Thoracic aorta endothelial cell (primary cell): ENCODE measurements at places on chromosomes 2 and 18. TPM values are rescaled to one million over a fixed set of nuclear protein-coding genes. Genes with fewer than 3 reads are reported as not detected.

The LHCGR gene
- not detected in 2 replicates for total RNA-seq

The NEB gene
- total RNA-seq = 1.2 and 1.3 TPM in 2 replicates

The ST6GAL2 gene
- total RNA-seq = not detected in 2 replicates

The ITGA4 gene
- 3.7 and 4.0 TPM in 2 replicates for total RNA-seq

The LYPD6 gene
- 2.9 and 5.4 TPM in 2 replicates for total RNA-seq

The SCN2A gene
- total RNA-seq = under 0.01 TPM in 2 replicates
